ENCODE measurements at places on chromosomes 4 and X. TPM values are rescaled to one million over a fixed set of nuclear protein-coding genes. Genes with fewer than 3 reads are reported as not detected.

TBC1D8B gene
- 2.5 TPM for total RNA-seq

- no peak for DNase-seq
Observed at GRCh38 chr4:183967266-183967665, 62.2 kb downstream of the STOX2 start.

GRCh38 chr4:120841580-120841979 is 80.9 kb downstream of the PRDM5 start:
- no peak for DNase-seq

- DNase-seq = no peak
Observed at GRCh38 chr4:106063009-106063408, 167.7 kb downstream of the NPNT start.
